ENCODE measurements at places on chromosomes 1 and 21.
A peak's percentile ranks its signal among the peaks of the same experiment; 100 is the strongest.

- DNase-seq, result no peak
Observed at GRCh38 chr21:41763398-41763931, 3.4 kb downstream of the RIPK4 start.

DNA sequence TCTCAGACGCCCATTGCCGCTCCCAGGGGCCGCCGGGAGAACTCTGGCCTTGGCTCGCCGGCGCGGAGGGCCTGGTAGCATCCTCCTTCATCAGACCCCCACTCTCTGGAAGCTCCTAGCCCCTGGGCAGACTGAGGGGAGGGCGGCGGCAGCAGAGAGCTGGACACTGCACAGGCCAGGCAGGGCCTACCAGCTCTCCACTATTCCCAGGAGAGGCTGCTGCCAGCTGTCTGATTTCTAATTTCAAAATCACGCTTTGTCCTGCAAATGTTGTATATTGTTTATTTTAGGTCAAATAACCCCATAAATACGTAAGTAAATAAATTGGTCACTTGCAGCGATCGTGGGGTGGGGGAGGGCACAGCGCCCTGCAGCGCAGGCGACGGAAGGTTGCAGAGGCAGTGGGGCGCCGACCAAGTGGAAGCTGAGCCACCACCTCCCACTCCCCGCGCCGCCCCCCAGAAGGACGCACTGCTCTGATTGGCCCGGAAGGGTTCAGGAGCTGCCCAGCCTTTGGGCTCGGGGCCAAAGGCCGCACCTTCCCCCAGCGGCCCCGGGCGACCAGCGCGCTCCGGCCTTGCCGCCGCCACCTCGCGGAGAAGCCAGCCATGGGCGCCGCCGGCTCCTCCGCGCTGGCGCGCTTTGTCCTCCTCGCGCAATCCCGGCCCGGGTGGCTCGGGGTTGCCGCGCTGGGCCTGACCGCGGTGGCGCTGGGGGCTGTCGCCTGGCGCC lies at the start of gene MTARC1:
Gene MTARC1 (plus strand): TSS at position 577 of the 732 bp plus-strand sequence. CDS start 32 bp downstream, at position 609.
- no peak for DNase-seq

GRCh38 chr1:39392851-39393573 lies 98.4 kb upstream of the BMP8A start:
- no peak for DNase-seq

- no peak for DNase-seq
Observed at GRCh38 chr1:181674617-181675016, 191.3 kb downstream of the CACNA1E start.

DNA sequence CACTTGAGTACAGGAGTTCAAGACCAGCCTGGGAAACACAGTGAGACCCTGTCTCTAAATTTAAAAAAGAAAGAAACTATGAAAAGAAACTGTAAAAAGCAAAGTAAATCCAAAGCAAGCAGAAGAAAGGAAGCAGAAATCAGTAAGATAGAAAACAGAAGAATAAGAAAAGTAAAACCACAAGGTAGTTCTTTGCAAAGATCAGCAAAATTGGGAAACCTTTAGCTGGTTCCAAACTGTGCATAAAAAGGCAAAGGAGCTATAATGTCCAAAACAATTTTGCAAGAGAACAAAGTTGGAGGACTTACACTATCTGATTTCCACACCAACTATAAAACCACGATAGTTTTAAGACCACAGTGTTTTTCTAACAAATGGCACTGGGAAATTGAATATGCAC lies 218.8 kb downstream of the RPS6KC1 start:
- DNase-seq, result no peak

DNA sequence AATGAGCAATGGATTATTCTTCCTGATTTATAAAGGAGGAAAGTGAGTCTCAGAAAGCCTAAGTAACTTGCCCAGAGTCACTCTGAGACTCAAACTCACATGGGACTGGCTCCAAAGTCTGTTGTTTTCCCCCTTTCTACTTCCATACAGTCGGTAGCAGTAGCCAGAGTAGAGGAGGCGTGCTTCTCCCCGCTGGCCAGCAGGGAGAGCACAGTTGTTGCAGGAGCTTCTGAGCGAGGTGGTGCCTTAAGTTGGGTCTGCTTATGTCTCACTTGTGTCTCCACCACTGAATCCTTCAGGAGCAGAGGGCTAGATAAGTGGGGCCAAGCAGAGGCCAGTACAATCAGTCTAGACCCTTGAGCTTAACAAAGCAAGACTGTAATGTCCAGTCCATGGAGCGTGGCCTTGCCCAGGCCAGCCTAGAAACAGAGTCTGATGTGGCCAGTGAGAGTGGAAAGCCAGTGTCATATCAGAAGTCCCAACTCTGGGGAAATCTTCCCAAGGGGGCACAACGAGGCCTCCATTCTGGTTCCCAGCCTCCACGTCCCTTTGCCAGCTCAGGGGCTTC lies 181.9 kb downstream of the ZSCAN20 start:
- DNase-seq, result no peak

- no peak for DNase-seq
Observed at GRCh38 chr1:213484333-213484732, 433.3 kb downstream of the RPS6KC1 start.

GRCh38 chr1:247107694-247108093 lies 3.5 kb upstream of the ZNF669 start:
- DNase-seq, result no peak

DNA sequence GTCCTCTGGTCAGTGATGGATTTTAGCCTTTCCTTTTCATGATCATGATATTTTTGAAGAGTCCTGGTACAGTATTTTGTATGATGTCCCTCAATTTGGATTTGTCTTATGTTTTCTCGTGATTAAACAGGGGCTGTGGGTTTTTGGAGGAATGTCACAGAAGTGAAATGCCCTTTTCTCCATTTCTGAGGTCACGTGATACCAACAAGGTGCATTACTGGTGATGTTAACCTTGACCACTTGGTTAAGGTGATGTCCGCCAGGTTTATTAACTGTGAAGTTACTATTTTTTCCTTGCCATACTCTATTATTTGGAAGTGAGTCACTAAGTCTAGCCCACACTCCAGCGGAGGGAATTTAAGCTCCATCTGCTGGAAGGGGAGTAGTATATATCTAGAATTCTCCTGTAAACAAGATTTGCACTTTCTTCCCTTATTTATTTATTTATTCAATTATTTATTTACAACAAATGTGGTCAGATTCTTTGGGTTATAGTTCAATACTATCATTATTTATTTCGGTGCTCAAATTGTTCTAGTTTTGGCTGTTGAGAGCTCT lies 123.4 kb downstream of the HIVEP3 start:
- DNase-seq, result no peak

DNA sequence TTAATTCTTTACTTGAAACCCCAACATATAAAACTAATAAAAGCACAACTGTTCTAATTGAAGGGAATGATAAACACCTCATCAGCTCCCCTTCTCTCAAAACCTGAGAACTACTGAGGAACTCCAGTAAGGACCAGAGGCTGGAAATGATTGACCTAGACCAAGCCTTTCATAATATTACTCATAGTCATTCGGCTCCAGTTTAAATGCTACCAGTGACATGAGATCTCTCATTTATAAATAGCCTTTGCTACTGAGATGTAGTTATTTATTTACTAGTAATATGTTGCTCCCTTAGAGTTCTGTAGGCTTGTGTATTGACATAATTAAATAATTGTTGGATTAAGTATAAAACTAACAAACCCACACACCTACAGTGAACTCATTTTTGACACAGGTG lies 209.8 kb upstream of the PRMT6 start:
- no peak for DNase-seq

DNA sequence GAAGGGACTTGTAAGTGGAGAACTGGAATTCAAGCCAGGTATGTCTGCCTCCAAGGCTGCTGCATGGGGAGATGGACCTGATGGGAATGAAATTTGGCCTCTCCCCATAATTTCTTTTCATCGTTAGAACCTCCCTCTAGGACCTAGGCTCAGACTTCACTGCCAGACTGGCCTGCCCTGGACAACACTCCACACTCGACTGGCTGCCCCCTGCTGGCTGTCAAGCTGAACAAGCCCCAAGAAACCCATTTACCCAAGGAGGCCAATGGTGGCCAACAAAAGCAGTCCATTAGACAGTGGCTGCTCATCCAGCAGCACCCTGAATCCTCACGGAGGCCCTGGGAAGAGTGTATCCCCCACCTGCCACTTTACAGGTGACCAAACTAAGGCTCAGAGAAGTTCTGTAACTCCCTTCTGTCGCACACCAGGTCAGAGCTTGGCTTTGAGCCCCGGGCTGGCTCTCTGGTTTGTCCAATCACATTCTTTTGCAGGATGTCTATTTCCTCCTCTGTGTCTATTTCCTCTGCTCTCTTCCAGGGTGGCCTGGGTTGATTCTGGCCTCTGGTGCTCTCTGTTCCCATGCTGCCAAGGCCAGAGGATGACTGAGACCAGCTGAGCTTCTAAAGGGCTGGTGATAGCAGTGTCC lies 3.8 kb downstream of the RNF186 start:
- peak; percentile 14 for DNase-seq

DNA sequence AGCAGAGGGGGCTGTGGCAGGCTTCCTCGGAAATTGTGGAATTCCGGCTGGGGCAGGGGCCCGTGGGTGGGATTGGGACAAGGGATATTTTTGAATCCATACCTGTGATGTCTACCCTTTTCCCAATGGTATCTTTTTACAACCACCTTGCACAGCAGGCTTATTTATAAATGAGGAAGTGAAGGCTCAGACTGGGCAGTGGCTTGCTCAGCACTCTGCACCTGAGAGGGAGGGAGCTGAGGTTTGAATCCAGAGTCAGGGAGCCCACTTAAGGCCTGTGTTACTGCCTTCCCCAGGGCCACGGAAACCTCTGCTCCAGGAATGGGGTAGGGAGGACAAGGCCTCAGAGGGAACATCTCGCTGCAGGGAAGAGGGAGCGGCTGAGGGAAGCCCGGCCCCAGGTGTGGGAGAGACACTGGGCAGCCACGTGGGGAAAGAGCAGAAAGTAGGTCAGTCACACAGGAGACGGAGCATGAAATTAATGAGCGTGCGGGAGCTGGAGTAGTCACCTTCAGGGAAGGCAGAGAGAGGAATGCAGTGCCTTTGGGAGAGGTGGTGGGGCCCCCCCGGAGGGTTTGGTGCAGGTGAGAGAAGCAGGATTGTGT lies 35.4 kb upstream of the SCMH1 start:
- DNase-seq, result no peak

- DNase-seq, result no peak
Observed at GRCh38 chr1:19877181-19877750, 4.9 kb upstream of the OTUD3 start.

- DNase-seq, result no peak
Observed at GRCh38 chr1:207872621-207873020, 38.3 kb downstream of the CD34 start.

DNA sequence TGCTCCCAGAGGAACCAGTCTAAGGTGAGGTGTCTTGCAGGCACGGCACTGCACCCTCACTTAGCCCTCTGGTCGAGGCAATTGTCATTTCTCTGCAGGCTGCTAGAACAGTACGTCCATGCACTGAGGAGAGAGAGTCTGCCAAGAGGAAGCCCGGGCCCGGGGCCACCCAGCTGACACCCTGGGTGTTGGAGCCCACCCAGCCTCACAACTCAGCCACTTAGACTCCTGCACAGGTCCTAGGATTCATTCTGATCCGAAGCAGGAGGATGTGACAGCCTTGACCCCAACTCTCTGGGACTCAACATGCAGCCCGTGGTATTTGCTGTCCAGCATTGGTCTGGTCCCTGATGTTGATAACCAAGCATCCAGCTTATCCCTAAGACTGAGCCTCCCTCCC lies 111.9 kb downstream of the ADSS2 start:
- DNase-seq, result no peak

- DNase-seq, result no peak
Observed at GRCh38 chr1:53130878-53131589, 11.4 kb downstream of the SLC1A7 start.

Measured in stimulated activated CD8-positive, alpha-beta memory T cell treated with anti-CD3 and anti-CD28 coated beads, Interleukin-2, amount 100 ng/mL, for 1 hour (primary cell).